ENCODE measurements at places on chromosomes 7 and 10.

DNA sequence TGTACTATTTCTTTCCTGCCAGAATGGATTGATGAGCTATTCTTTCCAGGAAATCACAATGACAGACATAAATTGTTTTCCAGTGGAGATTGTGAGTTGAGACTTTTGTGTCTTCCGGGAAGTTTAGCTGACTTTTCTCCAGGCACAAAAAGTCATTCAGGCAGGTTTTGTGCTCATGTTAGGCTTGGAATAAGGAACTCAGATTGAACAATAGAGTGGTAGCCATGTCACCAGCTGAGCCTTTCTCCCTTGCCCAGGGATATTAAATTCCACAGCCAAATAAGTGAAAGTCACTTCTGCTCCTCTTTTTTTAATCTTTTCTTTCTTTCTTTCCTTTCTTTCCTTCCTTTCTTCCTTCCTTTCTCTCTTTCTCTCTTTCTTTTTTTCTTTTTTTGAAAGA is 559.6 kb downstream of the GALNT17 start:
- DNase-seq = no peak

DNA sequence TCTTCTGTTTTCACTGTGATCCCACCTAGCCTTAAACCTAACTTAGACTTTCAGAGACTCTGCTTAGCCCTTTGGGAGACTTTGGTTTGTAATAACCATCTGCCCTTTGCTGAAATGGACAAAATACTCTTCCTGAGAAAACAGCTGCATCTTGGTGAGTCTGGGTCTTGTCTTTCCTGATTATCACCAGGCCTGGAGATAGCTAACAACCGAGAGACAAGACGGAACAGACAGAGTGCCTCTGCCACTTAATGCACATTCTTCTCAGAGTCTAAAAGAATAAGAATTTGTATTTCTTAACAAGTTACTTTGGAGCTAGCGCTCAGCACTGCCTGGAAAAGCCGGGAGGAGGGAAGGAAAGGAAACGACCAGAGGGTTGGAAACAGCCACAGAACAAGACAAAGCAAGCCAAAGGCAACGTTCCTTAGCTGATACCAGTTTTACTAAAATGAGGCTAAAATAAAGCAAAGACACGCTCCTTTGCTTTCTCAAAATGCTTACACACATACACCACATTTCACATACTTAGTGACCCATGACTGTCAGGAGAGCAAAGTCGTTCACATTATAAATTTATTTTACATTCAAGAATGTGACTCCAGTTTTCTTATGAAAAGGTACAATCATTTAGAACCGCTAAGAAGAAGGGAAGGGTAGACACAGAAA is 70.3 kb upstream of the DGKI start:
- no peak for DNase-seq

GRCh38 chr7:77887567-77887966 is 89.0 kb downstream of the PHTF2 start:
- no peak for DNase-seq

DNA sequence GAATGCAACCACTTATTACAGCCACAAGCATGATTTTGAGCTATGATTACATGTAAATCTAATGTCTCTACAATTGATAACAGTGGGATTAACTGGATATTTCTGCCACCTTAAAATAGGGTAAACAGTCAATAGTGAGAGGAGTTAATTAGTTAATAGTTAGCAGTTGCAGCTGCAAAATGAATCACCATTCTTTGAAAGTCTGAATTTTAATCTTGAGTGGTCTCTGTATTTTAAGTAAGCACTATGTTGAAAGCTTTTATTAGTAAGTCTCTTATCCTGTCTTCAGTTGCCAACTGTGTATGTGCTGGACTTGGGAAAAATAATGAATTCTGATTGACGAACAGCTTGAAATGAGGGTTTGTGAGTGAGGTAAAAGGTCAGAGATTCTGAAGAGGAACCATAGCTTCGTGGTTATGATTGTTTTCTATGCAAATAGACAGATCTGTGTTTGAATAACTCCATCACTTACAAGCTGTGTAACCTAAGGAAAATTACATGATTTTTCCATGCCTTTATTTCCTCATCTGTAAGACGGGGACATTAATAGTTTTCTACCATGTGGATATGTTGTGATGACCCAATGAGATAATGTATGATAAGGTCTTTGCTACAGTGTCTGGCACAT is 75.2 kb downstream of the RNLS start:
- no peak for DNase-seq

GRCh38 chr10:8349610-8350249 is 295.2 kb downstream of the GATA3 start:
- DNase-seq = no peak

Measured in stimulated activated CD8-positive, alpha-beta memory T cell treated with anti-CD3 and anti-CD28 coated beads, Interleukin-7, amount 100 ng/mL, for 24 hours (primary cell).